ENCODE measurements at places on chromosomes 11 and 22.

GRCh38 chr22:25110846-25111578 is 88.6 kb upstream of the CRYBB3 start:
- peak; percentile 45 for DNase-seq

GRCh38 chr11:64564419-64564818 is 26.6 kb upstream of the SLC22A12 start:
- no peak for DNase-seq

DNA sequence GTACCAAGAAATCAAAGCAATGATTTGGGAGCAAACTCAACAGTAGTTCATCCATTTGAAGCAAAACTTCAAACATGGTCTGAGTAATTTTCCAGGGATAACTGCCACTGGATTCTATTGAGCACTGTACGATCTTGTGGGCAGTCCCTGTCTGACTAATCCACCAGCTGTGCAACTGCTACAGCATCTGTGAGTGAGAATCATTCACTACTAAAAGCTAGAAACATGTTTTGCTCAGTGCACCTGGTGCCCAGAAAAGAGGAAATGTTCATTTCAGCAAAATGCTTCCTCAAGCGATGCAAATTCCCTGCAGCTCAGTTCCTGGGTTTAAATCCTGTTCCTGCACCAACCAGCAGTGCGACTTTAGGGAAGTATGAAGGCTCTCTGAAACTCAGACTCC is 1077.9 kb downstream of the DLG2 start:
- DNase-seq: no peak

DNA sequence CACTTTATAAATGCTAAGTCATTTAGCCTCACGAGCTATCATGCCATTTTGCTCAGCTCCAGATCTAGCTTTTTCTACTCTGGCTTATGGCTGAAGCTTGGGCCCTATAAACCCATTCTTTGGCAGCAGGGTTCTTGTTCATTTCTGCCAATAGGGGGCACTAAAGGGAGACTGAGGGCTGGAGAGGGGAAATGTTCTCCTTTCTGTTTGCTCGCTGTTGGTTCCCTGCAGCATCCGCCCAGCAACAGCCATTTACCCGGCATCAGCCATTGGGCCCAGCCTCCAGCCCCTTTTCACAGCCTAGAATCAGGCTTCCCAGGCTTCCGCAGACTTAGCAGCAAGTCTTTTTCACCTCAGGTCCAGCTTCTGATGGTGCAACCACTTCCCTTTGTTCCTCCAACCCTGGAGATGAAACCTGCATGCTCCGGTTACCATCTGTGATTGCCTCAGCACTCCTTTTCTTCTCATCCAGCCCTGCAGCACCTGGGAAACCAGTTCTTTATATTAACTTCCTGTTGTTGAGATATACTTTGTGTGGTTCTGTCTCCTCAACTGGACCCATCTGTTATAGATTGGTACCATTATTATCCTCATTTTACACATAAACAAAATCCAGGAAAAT is 4.2 kb upstream of the ME3 start:
- DNase-seq: peak; percentile 50

- DNase-seq: peak; percentile 32
Observed at GRCh38 chr11:36672815-36673450, 74.9 kb upstream of the RAG2 start.

DNA sequence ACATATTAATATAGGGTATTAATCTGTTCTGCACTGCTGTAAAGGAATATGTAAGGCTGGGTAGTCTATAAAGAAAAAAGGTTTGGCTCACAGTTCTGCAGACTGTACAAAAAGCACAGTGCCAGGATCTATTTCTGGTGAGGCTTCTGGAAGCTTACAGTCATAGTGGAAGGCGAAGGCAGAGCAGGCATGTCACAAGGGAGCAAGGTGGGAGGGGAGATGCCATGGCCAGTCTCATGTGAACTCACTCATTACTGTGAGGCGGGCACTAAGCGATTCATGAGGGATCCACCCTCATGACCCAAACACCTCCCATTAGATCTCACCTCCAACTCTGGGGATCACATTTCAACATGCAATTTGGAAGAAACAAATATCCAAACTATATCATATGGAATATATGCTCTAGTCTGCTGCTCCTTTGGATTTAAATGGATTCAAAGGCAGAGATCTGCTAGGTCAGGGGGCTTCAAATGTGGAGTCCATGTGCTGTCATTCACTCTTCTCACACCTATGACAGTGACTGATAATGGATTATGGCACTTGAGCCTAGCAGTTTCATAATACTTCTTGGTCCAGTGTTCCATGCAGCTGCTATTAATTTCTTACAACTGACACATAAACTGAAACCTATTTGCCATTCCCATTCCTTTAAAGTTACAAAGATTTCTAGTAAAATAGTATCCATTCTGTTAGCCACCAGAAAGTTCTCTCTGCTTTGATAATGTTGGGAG is 146.0 kb downstream of the ATG16L2 start:
- DNase-seq: no peak

All from HCEC 1CT (cell line).